ENCODE measurements at places on chromosomes 3 and 15.

DNA sequence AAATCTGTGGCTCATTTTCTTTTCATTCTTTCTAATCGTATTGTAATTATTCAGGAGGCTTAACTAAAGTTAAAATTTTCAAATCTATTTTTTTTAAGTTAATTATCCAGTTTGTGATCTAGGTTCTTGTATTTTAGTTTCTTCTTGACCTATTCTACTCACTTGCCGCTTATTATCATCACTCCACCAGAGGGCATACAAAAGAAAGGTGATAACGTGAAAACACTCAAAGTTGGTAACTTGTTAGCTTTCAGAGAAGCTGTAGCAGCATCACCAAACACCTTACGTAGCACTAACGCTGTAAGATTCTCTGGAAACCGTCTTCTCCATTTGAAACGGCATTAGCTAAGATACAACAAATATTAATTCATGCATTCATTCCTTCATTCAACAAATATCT lies 4.8 kb downstream of the GNB4 start:
- no peak for DNase-seq

GRCh38 chr15:54307252-54307902 lies 329.1 kb downstream of the UNC13C start:
- DNase-seq: no peak

- DNase-seq: no peak
Observed at GRCh38 chr15:80752204-80752603, 27.0 kb upstream of the CEMIP start.

- no peak for DNase-seq
Observed at GRCh38 chr3:185084901-185085300, 68.0 kb downstream of the C3orf70 start.

- DNase-seq: no peak
Observed at GRCh38 chr3:171462224-171462623, 2.0 kb upstream of the TNIK start.

DNA sequence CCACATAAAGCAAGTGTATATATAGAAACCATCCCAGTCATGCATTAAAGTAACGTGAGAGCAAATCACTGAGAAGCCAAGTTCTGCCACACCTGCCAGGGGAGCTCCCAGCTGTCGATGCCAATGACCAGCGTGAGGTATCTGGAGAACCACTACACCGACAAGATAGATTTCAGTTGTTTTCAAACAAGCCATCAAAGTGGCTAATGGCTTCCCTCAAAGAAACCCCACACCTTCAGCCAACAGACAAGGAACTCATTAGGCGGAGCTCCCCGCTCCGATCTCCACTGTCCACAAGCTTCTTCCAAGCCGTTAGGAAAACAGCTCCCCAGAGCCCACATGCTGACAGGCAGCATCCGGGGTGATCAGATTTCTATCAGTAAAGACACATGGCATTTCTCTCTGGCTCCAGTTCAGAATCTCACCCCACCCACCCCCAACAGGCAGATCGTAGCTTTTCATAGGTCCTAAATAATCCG lies 54.2 kb upstream of the SPATA12 start:
- DNase-seq: no peak

DNA sequence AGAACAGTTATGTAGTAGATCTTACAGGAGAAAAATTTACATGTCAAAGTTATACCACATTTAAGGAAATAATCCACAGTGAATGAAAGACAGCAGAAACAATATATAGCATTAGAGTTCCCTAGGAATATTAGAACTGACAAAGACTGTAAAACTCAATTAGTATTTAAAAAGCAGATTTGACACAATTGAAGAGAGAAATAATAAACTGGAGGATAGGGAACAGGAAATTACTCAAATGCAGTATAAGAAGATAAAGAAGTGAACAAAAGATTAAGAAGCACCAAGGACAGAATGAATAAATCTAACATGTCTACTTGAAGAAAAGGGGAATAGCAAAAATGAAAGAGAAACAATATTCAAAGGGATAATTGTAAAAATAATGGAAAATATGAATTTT lies 132.6 kb upstream of the CHRNA7 start:
- no peak for DNase-seq

DNA sequence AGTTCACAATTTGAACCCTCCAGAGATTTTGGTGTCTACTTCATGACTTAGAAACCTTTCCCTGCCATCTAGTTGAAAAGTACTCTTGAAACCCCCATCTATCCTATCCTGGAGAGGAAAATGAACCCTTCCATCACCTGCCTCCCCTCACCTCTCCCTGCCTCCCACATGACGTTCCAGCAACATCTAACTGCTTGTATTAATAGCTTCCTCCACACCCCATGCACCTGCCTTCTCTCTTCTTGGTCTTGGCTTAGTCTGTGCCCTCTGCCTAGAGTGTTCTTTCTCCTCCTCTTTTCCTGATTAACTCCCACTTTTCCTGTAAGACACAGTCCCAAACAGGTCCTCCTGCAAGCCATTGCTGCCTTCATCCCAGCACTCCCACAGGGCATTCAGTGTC lies 107.8 kb downstream of the LIPC start:
- DNase-seq: no peak

- DNase-seq: no peak
Observed at GRCh38 chr15:97115761-97116070, 785.2 kb downstream of the NR2F2 start.

GRCh38 chr15:90763366-90764099 lies 46.4 kb downstream of the BLM start:
- no peak for DNase-seq

DNA sequence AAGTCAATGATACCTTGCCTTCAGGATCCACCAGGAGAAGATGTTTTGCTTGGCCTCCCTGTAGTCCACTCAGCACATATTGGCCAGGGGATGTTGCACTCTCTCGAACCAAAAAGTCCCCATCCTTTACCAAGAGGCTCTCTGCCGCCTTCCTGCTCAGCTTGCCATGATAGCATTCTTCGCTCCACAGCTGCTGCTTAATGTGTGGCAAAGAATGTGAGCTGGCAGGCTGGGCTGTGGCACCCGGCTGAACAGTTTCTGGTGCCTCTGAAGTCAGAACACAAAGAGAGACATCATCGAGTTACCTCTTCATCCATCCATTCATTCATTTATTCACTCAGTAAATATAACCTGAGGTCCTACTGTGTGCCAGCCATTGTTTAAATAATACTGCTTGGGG lies 23.9 kb upstream of the CEP152 start:
- DNase-seq: no peak

- DNase-seq: no peak
Observed at GRCh38 chr15:100134089-100134583, 207.6 kb downstream of the ADAMTS17 start.

DNA sequence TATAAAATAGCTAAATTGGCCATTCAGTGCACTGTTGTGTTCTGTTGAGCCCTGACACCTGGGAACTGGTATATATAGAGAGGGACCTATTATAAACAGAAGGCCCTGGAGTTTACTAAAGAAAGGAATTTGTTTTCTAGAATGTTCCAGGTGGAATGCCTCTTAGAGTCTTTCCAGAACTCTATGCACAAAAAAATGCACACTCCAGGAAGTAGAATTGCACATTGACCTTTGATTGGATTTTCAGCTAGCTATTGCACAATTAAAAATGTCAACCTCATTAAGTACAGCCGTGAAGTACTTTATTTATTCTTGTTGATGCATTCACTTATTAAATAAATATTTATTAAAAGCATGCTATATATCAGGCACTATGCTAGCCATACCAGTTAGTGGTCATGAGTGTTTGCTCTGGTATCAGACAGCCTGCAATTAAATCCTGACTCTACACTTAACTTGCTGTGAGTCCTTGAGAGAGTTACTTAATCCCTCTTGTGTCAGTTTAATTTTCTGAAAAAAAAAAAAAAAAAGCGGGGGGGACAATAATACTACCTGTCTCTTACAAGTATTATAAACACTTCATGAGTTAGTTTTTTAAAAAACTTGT lies 40.8 kb downstream of the NDUFB4 start:
- no peak for DNase-seq

- no peak for DNase-seq
Observed at GRCh38 chr15:99207672-99208071, 41.7 kb downstream of the TTC23 start.

GRCh38 chr3:170840291-170840859 lies 29.6 kb downstream of the RPL22L1 start:
- no peak for DNase-seq

GRCh38 chr15:66036859-66037258 lies 167.6 kb downstream of the RAB11A start:
- DNase-seq: no peak

GRCh38 chr3:195802261-195802701 lies 9.4 kb downstream of the MUC4 start:
- no peak for DNase-seq

- DNase-seq: no peak
Observed at GRCh38 chr3:13828501-13829265, 51.2 kb downstream of the WNT7A start.

DNA sequence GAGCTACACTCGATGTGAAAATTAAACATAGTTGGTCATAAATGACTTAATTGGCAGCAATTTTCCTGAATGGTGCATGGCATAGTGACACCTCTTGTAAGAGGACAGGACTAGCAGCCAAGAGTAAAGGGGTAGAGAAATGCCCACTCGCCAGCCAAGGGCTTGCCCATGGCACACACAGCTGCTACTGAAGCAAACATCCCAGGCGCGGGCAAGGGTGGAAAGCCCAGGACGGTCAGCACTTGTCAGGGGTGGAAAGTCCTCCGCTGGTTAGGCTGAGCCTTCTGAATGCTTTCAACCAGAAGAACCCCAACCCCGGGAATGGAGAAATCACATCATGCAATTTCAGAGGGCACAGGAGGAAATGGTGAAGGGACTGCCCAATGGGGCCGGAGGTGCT lies 31.6 kb downstream of the BDH1 start:
- DNase-seq: no peak

GRCh38 chr3:176296066-176296597 lies 901.1 kb downstream of the TBL1XR1 start:
- no peak for DNase-seq

All from liver (tissue), 10 donors.